Breast epithelium (tissue), 4 donors: ENCODE measurements at places on chromosomes 4 and X. TPM values are rescaled to one million over a fixed set of nuclear protein-coding genes. Genes with fewer than 3 reads are reported as not detected.

Gene SLITRK4
- 2.0 TPM for total RNA-seq

Gene VGLL1
- total RNA-seq = not detected

DNA sequence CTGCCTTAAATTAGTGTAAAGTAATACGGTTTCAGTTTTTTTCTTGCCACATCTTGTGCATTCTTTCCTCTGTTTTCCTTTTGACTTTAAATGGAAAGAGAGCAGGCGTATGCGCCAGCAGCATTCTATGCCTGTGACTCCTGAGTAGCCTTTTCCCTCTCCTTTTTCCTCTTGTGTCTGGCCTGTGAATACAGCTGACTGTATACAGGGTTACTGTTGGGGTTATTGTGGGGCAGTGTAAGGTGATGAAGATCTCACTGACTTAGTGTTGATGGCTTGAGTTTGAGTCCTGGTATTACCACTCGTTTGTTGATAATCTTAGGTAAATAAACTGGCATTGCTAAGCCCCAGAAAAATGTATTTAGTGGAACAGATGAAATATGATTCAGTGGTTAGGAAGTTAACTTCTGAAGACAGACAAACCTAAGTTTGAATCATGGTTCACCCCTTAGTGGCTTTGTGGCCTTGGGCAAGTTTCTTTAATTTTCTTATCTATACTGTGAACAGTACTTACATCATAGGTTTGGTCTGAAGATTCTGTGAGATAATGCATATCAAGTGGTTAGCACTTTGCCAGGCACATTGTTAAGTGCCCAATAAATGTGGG lies 105.1 kb downstream of the FNIP2 start:
- DNase-seq = no peak

- no peak for DNase-seq
These were observed 2.2 kb downstream of the SLAIN2 start for GRCh38 chr4:48343551-48343950.

GRCh38 chrX:118218079-118218478 lies 101.5 kb upstream of the KLHL13 start:
- no peak for DNase-seq

DNA sequence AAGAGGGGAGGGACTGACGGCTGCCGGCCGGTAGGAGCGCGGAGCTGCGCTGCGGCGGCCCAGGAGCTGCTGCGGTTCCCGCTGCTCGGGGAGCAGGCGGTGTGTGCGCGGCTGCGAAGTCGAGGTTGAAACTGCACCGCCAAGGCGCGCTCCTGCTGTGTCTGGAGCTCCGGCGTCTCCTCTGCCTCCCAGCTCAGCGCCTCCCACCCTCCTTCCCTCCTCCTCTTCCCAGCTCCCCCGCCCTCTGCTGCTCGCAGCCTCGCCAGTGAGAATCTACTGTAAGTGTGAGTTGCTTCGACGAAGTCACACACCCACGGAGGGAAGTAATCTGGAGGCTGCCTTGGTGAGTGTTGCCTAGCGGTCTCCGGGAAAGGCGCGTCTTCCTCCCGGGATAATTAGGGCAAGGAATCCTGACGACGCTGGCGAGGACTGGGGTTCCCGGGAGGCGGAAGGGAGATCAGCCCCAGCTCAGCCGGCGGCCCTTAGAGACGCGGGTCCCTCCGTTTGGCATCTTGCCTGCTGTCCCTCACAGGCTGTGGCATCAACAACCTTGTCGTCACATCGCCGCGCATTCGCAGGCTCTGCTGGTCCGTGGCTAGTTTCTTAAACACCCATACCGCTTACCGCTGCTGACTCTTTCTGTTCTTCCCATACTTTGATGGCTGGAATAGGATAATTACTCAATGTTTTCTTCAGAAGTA lies at the start of gene EPHA5:
EPHA5 (minus strand) TSS at position 159 of the 701 bp plus-strand sequence. CDS start 747 bp downstream, outside the sequence.
- DNase-seq = no peak

DNA sequence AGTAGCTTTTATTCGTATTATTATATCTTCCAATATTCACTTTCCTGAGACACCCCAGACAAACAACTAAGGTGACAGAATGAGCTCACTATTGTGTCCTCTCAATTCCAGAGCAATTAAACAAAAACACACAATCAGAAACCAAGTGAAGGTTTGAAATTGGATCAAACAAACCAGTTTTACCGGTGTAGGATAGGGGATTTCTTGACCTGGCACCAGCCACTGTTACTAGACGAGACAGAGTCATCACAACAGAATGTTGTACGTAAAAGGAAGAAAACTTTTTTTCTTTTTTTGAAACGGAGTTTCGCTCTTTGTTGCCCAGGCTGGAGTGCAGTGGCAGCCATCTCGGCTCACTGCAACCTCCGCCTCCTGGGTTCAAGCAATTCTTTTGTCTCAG lies 43.7 kb downstream of the LDOC1 start:
- DNase-seq = peak; percentile 36

GRCh38 chr4:117225471-117225870 lies 140.1 kb upstream of the TRAM1L1 start:
- DNase-seq = no peak

Gene SPANXB1
- total RNA-seq = not detected

Gene UGT2A3
- under 0.01 TPM for total RNA-seq
